Epithelial cell of prostate (primary cell): ENCODE measurements at places on chromosomes 6 and 20.

- DNase-seq, result peak; percentile 72
Measured at GRCh38 chr6:137025786-137026730, 18.7 kb downstream of the IL20RA start.

GRCh38 chr6:118558464-118559217 lies 10.5 kb downstream of the PLN start:
- DNase-seq, result no peak

DNA sequence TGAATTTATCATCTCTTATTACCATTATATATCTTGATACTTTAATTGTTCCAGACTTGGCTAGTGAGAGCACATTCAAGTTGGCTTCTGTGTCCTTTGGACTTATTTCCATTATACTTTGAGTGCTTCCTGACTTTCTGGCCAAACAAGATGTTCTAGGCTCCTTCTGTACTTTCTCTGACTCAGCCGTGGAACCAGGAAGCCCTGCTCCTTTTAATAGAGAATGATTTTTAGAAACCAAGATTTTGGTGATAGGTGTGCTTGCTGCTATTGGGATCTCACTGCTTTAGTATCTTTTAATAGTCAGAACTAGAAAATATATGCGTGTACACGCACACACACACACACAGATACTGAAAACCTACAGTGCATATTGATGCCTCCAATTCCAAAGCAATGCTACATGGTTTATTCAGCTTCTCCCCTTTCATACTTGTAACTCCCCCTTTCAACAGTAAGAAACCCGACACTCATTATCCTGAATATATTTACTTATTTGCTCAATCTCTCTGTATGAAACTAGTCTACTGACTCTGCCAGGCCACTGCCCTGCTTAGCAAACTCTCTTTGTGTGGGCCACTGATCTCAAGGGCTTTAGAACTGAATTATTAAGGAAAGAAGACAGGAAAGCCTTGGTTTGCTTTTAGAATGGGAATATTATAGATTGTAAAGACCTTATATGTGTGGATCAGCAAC lies 42.7 kb upstream of the EZR start:
- no peak for DNase-seq

DNA sequence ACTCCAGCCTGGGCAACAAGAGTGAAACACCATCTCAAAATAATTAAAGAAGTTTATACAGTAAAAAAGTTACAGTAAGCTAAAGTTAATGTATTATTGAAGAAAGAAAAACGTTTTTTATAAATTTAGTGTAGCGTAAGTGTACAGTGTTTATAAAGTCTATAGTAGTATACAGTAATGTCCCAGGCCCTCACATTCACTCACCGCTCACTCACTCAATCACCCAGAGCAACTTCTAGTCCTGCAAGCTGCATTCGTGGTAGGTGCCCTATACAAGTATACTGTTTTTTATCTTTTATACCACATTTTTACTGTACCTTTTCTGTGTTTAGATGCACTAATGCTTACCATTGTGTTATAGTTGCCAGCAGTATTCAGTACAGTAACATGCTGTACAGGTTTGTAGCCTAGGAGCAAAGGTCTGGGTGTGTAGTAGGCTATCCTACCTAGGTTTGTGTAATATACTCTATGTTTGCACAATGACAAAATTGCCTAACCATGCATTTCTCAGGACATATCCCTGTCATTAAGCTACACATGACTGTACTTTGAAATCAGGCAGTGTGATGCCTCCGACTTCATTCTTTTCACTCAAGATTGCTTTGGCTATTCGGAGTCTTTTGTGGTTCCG lies 16.7 kb downstream of the MGME1 start:
- no peak for DNase-seq

- DNase-seq, result no peak
Measured at GRCh38 chr6:160015778-160016684, 47.1 kb downstream of the IGF2R start.

DNA sequence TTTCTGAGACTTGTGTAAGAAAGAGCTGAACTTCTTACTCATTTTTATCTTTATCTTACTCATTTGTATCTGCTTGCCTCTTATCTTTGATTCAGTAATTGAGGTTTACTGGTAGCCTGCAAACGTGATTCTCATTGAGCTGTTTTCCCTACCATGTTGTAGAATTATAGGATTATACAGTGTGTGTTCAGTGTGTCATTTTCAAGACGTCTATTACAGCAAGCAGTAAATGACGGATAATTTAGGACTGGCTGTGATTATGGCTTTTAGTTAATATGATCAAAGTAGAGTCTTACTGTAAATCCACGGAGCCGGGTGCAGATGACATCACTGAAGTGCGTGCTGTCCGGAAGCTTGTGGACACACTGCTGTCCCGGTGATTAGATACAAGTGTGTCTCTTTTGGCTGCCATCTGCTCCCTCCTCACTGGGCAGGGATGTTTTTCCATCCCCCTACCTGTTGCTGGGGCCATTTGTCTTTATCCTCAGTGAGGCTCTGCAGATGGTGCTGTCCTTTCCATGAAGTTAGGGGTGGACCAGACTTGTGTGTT lies 6.0 kb downstream of the NELFCD start:
- no peak for DNase-seq
